ENCODE measurements at places on chromosomes 2 and 18.

- H3K4me1 ChIP-seq, result no peaks in the 10 kb centered on the region
- H3K27me3 ChIP-seq, result no peaks in the 10 kb centered on the region
- DNase-seq, result no peak
- no peak overlapping the region for H3K4me3 ChIP-seq
- H3K27ac ChIP-seq, result no peak overlapping the region
These were observed 132.8 kb downstream of the TTC27 start for GRCh38 chr2:32760628-32761027.

- H3K27ac ChIP-seq, result no peak overlapping the region
- H3K27me3 ChIP-seq, result no peaks in the 10 kb centered on the region
- peaks cover 21% of the 10 kb centered on the region for H3K4me1 ChIP-seq
- H3K36me3 ChIP-seq, result no peaks in the 10 kb centered on the region
These were observed 599.1 kb downstream of the SLC4A3 start for GRCh38 chr2:220226546-220226945.

GRCh38 chr2:29719639-29720038, 201.7 kb downstream of the ALK start:
- no peak overlapping the region for H3K4me3 ChIP-seq
- DNase-seq, result no peak
- no peak overlapping the region for H3K27ac ChIP-seq
- no peaks in the 10 kb centered on the region for H3K36me3 ChIP-seq

GRCh38 chr2:42099438-42100173, 51.8 kb downstream of the PKDCC start:
- no peak overlapping the region for H3K27ac ChIP-seq
- no peaks in the 10 kb centered on the region for H3K27me3 ChIP-seq
- H3K4me1 ChIP-seq, result peaks cover 21% of the 10 kb centered on the region
- no peak overlapping the region for H3K4me3 ChIP-seq
- H3K36me3 ChIP-seq, result no peaks in the 10 kb centered on the region
- DNase-seq, result peak; percentile 83

DNA sequence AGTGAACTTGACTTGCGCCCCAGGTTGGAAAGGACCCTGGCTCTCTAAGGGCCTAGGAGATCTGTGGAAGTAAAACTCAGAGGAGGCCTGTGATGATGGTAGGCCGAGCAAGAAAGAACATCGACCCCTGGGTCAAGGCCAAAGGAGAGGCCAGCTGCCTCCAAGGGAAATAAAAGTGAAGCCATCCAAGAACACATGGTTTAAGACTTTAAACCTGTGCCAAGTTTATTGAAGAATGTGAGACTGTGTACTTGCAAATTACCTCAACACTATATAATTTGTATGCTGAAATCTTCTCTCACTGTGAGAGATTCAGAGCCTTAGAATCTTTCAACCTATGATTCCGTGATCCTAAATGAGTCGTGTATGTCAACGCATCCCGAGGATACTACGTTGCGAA, 40.7 kb upstream of the COBLL1 start:
- no peaks in the 10 kb centered on the region for H3K4me1 ChIP-seq
- H3K4me3 ChIP-seq, result no peak overlapping the region
- H3K27ac ChIP-seq, result no peak overlapping the region

DNA sequence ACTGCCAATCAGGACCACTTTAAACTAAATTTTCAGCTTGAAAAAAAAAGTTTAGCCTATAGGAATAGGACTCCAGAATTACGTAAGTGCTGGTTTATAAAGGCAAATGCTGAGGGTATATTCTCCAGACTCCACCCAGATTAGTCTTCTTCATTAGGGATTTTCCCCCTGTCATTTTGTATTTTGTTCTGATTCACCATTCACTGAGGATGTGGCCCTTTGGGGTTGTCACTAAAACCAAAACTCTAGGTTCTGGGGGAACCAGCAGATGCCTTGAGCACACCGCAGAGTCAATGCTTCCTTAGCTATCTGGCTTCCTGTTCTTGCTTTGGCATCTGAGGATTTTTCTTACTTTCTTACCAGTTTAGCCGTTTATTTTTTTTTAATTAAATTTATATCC, 10.5 kb downstream of the SCYGR4 start:
- H3K4me3 ChIP-seq, result no peak overlapping the region
- H3K4me1 ChIP-seq, result no peaks in the 10 kb centered on the region
- H3K27me3 ChIP-seq, result no peaks in the 10 kb centered on the region
- DNase-seq, result no peak

GRCh38 chr2:187988348-187988747, 303.3 kb upstream of the GULP1 start:
- H3K27me3 ChIP-seq, result no peaks in the 10 kb centered on the region
- H3K4me1 ChIP-seq, result no peaks in the 10 kb centered on the region
- H3K36me3 ChIP-seq, result no peaks in the 10 kb centered on the region
- no peak for DNase-seq
- H3K4me3 ChIP-seq, result no peak overlapping the region

GRCh38 chr2:222320436-222321395, 21.9 kb upstream of the PAX3 start:
- DNase-seq, result no peak
- no peak overlapping the region for H3K27ac ChIP-seq
- peak overlapping the region; percentile 50 for H3K4me3 ChIP-seq
- H3K27me3 ChIP-seq, result no peaks in the 10 kb centered on the region
- H3K4me1 ChIP-seq, result peaks cover 23% of the 10 kb centered on the region

DNA sequence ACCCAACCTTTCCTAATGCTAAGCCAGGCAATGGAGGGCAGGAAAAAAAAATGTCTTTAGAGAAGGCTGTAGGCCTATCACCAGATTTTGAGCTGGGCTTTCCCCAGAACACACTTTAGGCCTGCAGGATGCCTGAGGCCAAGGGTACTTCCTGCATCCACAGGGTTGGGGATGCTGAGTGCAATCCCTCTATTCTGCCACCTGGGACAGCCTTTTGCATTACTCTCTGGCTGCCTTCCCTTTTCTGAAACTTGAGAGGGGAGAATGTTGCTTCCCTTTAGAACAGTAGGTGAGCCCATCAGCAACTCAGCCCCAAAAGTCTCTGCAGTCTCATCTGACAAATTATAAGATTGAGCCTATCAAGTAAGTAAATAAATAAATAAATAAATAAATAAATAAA, 195.2 kb downstream of the SLC8A1 start:
- H3K27me3 ChIP-seq, result no peaks in the 10 kb centered on the region
- H3K36me3 ChIP-seq, result no peaks in the 10 kb centered on the region
- H3K4me1 ChIP-seq, result no peaks in the 10 kb centered on the region
- H3K4me3 ChIP-seq, result no peak overlapping the region
- H3K27ac ChIP-seq, result no peak overlapping the region

DNA sequence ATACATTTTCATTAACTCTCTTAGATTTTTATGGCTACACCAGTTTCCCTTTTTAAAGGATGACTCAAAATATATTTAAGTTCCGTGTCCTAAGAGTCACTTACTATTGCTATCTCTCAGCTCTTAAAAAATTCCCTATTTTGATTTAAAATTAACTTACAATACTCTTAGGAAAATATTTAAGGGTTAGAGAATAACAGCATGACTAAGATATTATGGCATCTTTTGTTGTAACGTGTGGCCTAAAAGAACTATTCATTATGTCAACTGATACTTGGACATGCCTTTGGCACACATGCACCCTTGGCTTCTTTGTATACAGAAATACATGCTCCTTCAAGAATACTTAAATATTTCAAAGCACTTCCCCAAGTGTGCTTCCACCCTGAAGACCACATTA, 42.3 kb downstream of the SCN3A start:
- H3K27me3 ChIP-seq, result no peaks in the 10 kb centered on the region
- no peaks in the 10 kb centered on the region for H3K4me1 ChIP-seq
- H3K27ac ChIP-seq, result no peak overlapping the region
